ENCODE measurements at places on chromosomes 4 and X. TPM values are rescaled to one million over a fixed set of nuclear protein-coding genes. Genes with fewer than 3 reads are reported as not detected.

The FRAS1 gene
- 5.5 TPM for total RNA-seq

The RAB9B gene
- 1.5 TPM for total RNA-seq

DNA sequence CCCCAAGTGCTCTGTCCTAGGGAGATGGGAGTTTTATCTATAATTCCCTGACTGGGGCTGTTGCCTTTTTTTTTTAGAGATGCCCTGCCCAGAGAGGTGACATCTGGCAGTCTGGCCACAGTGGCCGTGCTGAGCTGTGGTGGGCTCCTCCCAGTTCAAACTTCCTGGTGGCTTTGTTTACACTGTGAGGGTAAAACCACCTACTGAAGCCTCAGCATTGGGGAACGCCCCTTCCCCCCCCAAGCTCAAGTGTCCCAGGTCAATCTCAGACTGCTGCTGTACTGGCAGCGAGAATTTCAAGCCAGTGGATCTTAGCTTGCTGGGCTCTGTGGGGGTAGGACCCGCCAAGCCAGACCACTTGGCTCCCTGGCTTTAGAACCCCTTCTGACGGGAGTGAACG lies 38.3 kb upstream of the CBLL2 start:
- no peaks in the 10 kb centered on the region for H3K27me3 ChIP-seq
- H3K4me3 ChIP-seq = no peak overlapping the region
- H3K4me1 ChIP-seq = no peaks in the 10 kb centered on the region
- no peak overlapping the region for H3K27ac ChIP-seq

The ABLIM2 gene
- 3.6 TPM for total RNA-seq

DNA sequence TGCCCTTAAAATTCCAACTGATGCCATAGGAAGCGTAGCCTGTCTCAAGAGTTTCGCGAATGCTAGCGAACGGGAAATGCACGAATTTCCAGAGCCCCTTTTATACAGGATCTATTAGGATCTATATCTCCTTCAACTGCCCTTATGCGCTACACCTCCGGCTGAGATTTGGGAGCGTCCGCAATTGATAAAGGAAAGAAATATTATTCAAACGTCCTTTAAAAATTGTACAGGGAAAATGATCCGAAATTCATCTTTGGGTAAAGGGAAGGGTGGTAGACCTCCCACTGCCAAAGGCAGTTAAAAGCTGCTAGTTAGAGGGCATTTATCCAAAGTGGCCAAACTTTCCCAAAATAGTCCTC lies 609 bp downstream of the NR3C2 start:
- peak overlapping the region; percentile 86 for H3K4me3 ChIP-seq
- H3K27me3 ChIP-seq = no peaks in the 10 kb centered on the region
- H3K27ac ChIP-seq = no peak overlapping the region
- H3K4me1 ChIP-seq = peaks cover 13% of the 10 kb centered on the region
- DNase-seq = peak; percentile 20

DNA sequence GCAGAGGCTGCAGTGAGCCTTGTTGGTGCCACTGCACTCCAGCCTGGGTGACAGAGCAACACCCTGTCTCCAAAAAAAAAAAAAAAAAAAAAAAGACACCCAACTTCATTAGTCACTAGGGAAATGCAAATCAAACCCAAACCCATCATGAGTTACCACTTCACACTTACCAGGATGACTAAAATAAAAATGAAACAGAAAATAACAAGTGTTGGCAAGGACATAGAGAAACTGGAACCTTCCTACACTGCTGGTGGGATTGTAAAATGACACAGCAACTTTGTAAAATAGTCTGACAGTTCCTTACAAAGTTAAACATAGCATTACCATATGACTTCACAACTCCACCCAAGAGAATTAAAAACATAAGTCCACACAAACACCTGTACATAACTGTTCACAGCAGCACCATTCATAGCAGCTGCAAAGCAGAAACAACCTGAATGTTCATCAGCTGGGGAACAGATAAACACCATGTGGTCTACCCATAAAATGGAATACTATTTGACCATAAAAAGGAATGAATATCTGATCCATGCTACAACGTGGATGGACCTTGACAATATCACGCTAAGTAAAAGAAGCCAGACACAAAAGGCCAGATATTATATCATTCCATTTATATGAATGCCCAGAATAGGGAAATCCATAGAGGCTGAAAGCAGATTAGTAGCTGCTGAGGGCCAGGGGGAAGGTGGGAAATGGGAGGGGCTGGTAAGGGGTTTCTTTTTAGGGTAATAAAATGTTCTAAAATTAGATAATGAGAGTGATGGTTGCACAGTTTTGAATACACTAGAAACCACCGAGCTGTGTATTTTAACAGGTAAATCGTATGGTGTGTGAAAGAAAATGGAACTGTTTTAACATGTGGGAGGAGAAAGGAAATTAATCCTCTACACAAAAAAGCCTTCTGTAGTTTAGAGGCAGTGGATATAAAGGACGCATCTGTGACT lies 18.3 kb downstream of the CD99L2 start:
- DNase-seq = no peak
- no peaks in the 10 kb centered on the region for H3K4me1 ChIP-seq
- H3K4me3 ChIP-seq = no peak overlapping the region
- no peak overlapping the region for H3K27ac ChIP-seq
- no peaks in the 10 kb centered on the region for H3K27me3 ChIP-seq

All from PC-3 (cell line).